Aorta (tissue), 5 donors: ENCODE measurements at places on chromosomes 1 and 21. TPM values are rescaled to one million over a fixed set of nuclear protein-coding genes. Genes with fewer than 3 reads are reported as not detected.

TLCD4 gene
- polyA plus RNA-seq: 2.7 TPM

PADI4 gene
- polyA plus RNA-seq: not detected

GPA33 gene
- polyA plus RNA-seq: 8.9 TPM

SYT14 gene
- not detected for polyA plus RNA-seq

TFF2 gene
- not detected for polyA plus RNA-seq

TACSTD2 gene
- polyA plus RNA-seq: 1.6 TPM

GBP4 gene
- 3.6 TPM for polyA plus RNA-seq

GBP3 gene
- polyA plus RNA-seq: 25.4 TPM

TEKT2 gene
- 0.82 TPM for polyA plus RNA-seq

DCST2 gene
- 0.25 TPM for polyA plus RNA-seq

PAQR6 gene
- 2.3 TPM for polyA plus RNA-seq
